ENCODE measurements at places on chromosomes 2 and 18.

- no peak for DNase-seq
Measured at GRCh38 chr18:68219872-68220271, 495.0 kb downstream of the TMX3 start.

- peak; percentile 84 for DNase-seq
Measured at GRCh38 chr2:43158259-43158880, 68.0 kb downstream of the ZFP36L2 start.

GRCh38 chr2:2926858-2927175 lies 450.8 kb downstream of the EIPR1 start:
- no peak for DNase-seq

DNA sequence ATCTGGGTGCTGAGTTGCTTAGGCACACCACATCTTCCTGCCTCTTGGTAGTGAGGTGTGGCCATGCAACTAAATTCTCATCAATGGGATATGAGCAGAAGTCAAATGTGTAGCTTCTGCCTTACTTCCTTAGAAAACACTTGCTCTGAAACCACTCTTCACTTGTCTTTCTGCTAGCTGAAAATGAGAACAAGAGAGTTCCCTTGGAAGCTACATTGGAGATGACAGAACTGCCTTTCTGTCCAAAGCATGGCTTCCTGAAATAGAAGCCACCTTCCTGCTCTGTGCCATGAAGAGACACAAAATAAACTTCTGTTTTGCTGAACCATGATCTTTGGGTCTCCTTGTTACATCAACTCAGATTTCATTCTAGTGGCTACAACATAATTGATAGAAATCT lies 659.9 kb downstream of the IRS1 start:
- peak; percentile 6 for DNase-seq

GRCh38 chr18:55290898-55291297 lies 297.1 kb downstream of the TCF4 start:
- no peak for DNase-seq

DNA sequence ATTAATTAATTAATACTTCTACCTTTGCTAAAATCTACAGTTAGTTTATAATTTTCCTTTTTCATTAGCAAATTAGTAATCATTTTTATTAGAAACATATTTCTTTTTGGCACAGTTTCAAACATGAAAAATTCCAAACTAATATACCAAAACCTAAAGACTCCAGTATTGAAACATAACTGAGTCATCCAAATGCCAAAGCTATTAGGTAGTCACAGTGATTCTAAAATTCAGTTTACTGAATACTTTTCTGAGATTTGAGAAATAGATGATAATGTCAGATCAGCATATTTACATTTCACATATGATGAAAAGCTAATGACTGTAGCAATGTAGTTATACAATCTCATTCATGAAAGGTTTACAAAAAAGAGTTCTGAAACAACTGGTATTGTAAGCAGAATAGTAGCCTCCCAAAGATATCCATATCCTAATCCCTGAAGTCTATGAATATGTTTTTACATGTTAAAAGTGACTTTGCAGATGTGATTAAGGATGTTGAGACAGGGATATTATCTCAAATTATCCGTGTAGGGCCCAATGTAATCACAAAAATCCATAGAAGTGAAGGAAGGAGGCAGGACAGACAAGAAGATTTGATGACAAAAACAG lies 680.2 kb upstream of the CHAC2 start:
- no peak for DNase-seq

- DNase-seq = no peak
Measured at GRCh38 chr2:74548900-74549826, 4.6 kb downstream of the LOXL3 start.

DNA sequence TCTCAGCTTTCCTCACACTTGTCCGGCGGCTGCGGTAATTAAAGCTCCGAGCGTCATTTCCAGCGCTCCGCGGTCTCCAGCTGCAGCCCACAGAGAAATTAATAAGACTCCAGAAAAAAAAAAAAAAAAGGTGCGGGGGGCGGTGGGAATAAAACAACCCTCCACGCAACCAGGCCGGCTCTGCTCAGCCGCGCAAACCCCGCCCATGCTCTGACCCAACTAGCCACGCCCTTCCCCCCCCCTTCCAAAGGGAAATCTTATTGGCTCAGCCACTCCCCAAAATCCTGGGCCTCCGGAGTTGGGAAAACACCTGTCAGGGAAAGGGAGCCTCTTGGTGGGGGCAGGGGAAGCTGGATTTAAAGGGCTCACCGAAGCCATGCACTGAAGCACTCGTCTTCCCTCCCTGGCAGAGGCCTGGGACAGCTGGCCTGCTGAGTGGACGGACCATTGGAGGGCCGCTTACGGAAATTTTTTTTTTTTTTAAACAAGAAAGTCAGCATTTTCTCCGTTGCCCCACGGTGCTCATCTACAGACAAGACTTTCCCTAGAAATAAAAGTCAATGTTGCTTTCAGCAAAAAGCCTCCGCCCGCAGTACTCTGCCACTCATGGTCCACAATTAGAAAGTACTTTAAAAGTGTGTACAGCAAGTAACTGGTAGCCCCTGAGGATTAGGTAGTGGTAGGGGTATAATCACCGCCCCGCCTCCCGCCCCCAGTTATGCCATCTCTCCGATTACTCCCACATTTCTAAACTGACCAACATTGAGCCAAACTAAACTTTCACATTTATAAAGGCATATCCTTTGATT lies 674 bp upstream of the ERBB4 start:
- DNase-seq = no peak

- DNase-seq = no peak
Measured at GRCh38 chr2:187136646-187137045, 287.7 kb upstream of the ZSWIM2 start.

GRCh38 chr18:47311585-47311984 lies 60.1 kb upstream of the SKOR2 start:
- DNase-seq = no peak

GRCh38 chr18:58308463-58308862 lies 264.4 kb downstream of the NEDD4L start:
- DNase-seq = no peak

- no peak for DNase-seq
Measured at GRCh38 chr2:79947751-79948150, 356.8 kb downstream of the LRRTM1 start.

GRCh38 chr2:27265536-27265870 lies 2.7 kb upstream of the SLC30A3 start:
- DNase-seq = no peak

DNA sequence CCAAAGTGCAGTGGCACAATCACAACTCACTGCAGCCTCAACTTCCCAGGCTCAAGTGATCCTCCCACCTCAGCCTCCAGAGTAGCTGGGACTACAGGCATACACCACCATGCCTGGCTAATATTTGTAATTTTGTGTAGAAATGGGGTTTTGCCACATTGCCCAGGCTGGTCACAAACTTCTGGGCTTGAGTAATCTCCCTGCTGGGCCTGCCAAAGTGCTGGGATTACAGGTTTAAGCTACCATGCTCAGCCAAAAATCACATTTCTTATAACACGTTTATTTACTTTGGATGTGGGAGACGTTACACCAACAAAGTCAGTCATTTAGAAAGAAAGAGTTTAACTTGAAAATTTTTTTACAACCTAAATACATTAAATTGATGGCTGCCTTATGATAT lies 209.0 kb upstream of the VWC2L start:
- DNase-seq = no peak

DNA sequence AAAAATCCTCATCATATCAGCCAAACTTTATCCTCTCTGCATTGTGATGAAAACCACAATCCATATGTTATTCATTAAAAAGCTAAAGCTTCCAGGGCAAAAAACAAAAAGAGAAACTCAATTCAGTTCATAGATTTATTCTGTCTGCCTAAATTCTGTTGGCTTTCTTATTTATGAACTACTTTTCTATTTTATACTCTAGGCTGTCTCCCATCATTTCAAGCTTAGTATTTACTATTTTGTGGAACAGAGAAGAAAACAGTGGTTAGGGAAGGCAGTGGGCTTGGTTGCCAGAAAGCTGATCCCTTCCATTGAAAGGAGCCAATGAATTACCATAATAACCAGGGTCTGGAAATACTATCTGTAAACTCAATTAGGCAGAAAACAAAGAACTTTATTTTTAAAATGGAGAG lies 71.8 kb downstream of the RAPH1 start:
- DNase-seq = no peak

DNA sequence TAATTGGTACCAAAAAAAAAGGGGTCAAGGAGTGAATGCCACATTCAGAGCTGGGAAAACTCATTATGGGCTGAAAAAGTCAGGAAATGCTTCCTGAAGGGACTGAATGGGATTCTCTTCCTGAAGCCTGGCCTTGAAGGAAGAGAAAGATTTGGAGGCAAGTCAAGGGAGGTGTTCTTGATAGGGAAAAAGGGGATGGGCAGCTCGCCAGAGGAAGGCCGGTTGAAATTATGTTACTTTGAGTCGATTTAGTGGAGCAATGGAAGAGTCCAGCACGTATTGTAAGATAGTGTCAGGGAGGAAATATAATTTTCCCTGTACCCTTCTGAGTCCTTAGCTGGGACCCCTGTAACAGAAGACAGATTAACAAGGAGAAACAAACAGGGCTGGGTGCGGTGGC lies 115.3 kb upstream of the STPG4 start:
- no peak for DNase-seq

DNA sequence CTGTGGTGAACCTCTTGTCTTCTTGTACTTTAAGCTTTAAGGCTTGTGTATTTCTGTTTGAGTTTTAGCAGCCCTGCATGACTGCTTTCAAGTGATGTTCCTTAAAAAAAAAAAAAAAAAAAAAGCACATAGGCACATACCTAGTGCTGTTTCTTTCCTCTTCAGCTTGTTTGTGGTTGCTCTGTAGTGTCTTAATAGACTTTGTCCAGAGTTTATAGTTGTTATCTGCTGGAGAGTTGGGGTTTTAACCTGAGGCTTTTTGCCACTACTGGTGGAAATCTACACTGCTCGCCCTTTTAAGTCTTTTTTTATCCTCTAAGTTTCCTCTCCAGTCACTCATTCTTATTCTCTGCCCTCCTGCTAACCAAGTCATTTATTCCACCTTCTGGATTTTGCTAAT lies 34.5 kb downstream of the AGFG1 start:
- DNase-seq = no peak

DNA sequence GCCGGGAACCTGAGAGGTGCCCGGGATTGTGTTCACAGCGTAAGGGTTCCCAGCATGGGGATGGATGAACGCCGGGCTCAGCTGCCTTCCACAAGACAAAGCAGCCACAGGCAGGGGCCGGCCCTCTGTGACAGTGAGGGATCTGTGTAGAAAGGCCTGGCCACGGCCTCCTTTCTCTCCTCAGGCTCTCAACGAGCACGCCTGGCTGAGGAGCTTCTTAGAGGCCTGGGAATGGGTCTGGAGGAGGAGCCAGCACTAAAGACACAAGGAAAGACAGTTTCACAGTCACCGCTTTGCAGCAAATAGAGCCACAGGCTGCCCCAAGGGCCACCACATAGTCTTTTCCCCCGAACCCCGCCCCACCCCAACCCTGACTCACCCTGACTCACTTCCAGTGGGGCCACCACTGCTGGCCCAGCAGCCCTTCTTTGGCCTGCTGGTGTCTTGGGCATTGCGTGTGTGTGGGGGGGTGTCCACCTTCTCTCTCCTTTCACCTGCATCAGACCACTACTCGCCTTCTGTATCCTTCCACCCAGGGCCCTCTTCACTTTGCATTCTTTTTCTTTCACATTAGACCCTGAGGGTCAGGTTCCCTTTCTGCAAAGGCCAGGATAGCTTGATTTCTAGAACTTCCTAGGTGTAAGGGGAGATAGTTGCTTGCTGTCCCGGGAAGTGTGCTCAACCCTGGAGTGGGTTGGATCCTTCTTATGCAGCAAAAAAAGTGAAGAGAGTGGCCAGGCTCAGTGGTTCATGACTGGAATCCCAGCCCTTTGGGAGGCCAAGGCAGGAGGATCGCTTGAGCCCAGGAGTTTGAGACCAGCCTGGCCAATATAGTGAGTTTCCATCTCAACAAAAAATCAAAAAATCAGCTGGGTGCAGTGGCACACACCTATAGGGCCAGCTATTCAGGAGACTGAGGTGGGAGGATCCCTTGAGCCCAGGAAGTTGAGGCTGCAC lies 19.3 kb upstream of the HPCAL1 start:
- peak; percentile 45 for DNase-seq

- DNase-seq = no peak
Measured at GRCh38 chr2:6823111-6823510, 42.6 kb downstream of the CMPK2 start.

DNA sequence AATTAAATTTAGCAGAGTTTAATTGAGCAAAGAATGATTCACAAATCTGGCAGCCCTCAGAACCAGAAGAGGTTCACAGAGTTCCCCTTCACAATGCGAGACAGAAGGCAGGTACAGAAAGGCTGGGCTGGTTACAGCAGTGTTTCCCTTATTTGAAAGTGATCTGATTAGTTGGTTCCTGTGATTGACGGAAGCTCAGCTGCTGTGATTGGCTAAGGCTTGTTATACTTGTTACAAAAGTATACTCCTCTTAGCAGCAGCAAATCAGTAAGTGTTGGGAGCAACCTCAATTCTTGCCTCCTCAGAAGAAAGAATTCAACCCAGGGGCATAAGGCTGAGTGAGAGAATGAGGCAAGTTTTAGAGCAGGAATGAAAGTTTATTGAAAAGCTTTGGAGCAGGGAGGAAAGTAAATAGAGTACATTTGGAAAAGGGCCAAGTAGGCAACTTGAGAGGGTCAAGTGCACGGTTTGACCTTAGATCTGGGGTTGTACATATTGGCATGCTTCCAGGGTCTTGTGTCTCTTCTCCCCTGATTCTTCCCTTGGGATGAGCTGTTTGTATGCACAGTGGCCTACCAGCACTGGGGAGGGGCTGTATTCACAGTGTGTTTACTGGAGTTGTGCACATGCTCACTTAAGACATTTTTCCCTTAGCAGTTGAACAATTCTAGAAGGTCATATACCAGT lies 431.8 kb upstream of the RAB12 start:
- no peak for DNase-seq

DNA sequence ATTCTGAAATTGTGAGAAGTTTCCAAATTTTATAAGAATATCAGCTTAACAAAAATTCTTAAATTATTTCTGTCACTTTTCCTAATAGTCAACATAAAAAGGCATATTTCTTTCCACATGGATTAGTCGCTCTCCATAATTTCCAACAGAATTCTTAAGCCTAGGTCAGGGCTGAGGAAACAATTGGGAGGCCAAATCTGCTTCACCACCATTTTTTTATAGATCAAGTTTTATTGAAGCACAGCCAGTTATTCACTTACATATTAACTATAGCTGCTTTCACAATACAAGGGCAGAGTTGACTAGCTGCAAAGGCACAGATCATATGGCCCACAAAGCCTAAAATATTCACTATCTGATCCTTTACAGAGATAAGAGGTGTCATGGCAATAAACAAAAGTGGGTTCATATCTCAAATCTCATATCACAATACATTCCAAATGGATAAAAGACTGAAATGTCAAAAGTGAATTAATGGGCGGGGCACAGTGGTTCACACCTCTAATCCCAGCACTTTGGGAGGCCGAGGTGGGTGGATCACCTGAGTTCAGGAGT lies 18.7 kb downstream of the MEMO1 start:
- DNase-seq = no peak

GRCh38 chr18:23069481-23069880 lies 65.8 kb upstream of the CABLES1 start:
- DNase-seq = no peak
